ENCODE measurements at places on chromosomes 4 and X.
A peak's percentile ranks its signal among the peaks of the same experiment; 100 is the strongest.

- DNase-seq = no peak
Observed at GRCh38 chr4:90349636-90350035, 222.4 kb downstream of the CCSER1 start.

- DNase-seq = peak; percentile 28
Observed at GRCh38 chr4:79576429-79576753, 168.4 kb upstream of the GK2 start.

DNA sequence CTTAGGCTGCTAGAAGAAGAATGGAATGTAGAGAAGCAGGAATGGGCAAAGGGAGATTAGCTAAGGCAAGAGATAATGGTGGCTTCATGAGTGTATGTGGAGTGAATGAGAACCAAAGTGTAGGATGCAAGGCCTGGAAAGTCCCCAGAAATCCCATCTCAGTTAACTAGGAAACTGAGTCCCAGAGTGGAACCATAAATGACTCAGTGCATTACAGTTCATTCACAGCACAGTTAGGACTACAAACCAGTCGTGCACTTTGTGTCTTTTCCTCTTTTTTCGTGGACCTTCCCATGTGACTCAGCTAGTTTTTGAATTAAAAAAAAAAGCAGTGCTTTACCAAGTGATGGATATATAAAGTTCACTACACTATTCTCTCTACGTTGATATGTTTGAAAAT, 27.7 kb upstream of the REST start:
- DNase-seq = no peak

DNA sequence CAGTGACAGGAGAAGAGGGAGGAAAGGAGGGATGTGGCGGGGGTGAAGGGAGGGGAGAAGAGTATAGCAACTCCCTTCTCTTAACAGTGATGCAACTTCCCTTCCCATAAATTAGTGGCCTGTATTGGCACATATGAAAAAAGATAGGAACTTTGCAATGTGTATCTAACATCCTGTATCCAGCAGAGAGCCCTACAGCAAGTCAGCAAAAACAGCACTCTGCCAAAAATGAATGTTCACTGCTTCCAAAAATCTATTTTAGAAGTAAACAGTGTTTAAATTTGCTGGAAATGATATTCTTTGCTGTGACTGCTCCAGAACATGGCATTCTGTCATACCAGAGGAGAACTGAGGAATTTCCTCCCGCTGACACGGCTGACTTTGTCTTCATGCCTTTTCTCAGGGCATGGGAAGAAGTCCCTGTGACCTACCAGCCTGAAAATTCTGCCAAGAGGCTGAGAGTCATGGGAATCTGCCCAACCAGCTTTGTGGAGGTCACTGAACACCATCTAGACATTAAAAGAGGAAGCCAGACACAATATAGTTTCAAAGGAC, 343.4 kb upstream of the RASGEF1B start:
- no peak for DNase-seq

DNA sequence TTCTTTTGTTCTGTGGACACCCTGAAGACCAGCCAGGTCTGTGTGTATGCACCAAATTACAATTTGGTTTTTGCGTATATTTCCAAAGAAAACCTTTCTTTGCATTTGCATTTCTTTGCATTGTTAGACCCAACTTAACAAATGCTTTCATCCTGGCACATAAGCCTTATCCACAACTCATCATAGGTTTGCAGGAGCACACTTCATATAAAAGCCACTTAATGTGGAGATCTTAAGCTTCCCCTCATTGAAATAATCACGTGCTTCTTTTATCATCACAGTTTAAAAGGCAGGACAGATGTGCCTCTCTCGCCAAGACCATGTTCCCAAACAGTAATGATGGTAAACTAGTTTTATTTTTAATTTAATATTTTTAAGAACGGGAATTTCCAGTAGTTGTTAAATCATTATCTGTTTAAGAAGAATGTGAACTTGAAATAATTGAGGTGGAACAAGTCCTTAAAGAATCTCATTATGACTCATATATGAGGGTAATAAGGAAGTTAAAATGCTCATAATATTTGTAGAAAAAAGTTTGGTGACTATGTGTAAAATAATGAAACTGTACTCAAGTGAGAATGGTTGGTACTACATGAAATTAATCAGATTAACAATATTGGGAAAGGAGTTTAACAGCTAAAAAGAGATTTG, 65.5 kb downstream of the GLRA3 start:
- no peak for DNase-seq

DNA sequence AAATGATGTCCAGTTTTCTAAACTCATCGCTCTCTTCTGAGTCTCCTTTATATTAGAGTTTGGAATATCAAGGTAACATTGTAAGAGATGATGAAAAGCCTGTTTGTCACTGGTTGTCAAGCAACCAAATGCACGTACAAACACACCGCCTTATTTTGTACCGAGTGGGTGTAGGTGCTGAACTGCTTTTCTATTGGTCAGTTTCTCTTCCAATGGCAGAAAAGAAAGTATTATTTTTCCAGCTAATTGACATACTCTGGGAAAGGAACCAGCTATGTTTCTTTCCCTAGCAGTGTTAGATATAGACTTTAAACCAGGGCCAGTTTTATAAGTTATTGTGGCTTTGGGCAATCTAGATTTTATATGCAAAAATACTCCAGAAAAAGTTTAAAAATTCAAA, 6.6 kb upstream of the PPM1K start:
- DNase-seq = peak; percentile 10

GRCh38 chr4:45147866-45148265, 421.5 kb upstream of the GNPDA2 start:
- no peak for DNase-seq

- DNase-seq = no peak
Observed at GRCh38 chr4:16783119-16783518, 115.3 kb downstream of the LDB2 start.

GRCh38 chrX:2410279-2411020, 90.3 kb downstream of the DHRSX start:
- DNase-seq = no peak

GRCh38 chr4:88600176-88600838, 8.0 kb downstream of the HERC3 start:
- peak; percentile 47 for DNase-seq

DNA sequence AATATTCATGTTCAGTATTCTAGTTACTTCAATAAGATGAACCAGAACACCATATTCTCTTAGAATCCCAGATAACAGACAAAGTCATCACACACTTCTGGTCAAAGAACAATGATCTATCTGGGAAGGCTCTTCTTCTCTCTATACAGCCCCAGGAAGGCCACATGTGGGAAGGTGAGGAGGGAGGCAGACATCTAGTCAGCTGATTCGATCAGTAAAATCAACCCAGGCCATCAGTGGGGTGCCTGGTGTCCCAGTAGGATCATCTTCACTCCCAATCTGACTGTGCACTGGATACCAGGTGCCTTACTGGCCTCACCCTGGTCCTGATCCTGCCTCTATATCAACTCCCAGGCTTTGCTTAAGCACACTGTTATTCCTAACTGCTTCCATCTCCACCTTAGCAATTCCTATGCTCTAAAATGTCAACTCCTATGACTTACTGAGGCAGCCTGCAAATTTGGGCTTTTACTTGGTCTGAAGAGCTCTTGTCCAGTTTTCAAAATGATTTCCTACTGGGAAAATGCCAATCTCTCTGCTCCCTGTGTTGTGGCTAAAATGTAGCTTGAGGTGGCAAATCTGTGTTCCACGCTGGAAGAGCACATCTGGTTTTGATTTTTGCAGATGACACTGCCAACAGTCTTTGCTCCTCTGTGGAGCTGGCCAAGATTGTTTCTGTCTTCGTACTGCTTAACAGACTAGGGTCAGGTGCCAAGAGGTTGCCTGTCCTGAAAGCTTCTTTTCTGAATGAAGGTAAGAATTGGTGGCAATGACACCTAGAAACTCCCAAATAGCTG, 128.7 kb downstream of the MGST2 start:
- peak; percentile 85 for DNase-seq

- DNase-seq = no peak
Observed at GRCh38 chr4:8321771-8322170, 52.2 kb downstream of the HTRA3 start.

GRCh38 chr4:152528060-152528459, 7.8 kb downstream of the FBXW7 start:
- no peak for DNase-seq

DNA sequence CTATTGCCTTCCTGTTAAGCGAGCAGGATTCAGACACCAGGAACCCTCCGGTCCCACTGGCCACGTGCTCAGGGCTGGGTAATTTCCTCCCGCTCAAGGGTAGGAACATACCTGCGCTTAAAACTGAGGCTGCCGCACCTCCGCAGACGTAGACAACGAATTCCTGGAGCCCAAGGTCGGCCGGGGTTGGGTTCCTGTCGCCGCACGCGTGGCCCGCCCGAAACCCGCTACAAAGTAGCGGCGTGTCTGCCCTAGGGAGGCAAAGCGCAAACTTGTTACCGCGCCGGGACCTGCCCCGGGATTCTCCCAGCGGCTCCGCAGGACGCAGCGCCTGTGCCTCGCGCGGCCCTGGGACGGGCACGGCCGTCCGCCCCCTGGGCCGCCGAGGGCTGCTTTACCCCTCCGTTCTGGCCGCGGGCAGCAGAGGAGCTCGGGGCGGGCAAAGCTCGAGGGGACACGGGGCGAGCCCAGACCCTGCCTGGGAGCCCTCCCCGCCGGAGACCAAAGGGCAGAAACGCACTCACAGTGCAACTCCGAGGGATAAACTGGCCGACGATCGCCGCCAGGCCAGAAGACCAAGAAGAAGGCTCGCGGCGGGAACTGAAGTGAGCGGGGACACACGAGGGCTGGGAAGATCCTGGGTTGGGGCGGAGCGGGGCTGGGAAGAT, at the start of gene ERVMER34-1:
Gene ERVMER34-1 (minus strand): TSS at position 607 of the 668 bp plus-strand sequence. CDS start 5,905 bp downstream, outside the sequence.
- DNase-seq = peak; percentile 28

DNA sequence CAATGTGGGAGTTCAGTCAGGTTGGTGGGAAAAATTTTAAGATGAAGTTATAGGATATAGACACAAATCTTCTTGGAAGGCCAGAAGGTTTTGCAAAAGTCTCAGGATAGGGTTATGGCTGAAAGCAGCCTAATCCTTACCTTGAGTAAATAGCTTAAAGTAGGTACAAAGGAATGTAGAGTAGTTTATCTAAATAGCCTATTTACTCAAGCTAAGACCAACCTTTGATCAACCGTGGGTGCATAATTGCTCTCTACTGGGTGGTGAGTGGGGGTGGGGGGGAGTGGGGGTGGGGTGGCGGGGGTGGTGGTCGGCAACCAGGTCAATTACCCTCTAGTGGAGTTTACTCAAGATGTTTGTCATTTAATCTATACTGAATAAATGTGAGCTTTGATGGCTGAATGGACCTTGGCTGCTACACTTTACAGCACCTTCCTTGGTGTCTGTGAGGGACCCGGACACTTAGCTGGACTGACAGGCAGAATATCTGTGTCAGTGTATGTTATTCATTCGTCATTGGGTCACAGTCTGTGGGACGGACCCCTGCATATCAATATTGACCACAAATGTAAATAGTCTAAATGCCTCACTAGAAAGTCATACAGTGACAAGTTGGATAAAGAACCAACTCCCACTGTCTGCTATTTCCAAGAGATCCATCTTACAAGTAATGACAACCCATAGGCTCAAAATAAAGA, 545.7 kb upstream of the PABPC4L start:
- no peak for DNase-seq

- DNase-seq = no peak
Observed at GRCh38 chrX:38363046-38363445, 10.6 kb downstream of the OTC start.

GRCh38 chrX:67289055-67289499, 254.7 kb upstream of the AR start:
- no peak for DNase-seq

- no peak for DNase-seq
Observed at GRCh38 chr4:21664355-21664754, 284.2 kb downstream of the KCNIP4 start.

- no peak for DNase-seq
Observed at GRCh38 chrX:78957049-78957767, 12.0 kb downstream of the P2RY10 start.

GRCh38 chr4:30256116-30256832, 463.9 kb upstream of the PCDH7 start:
- no peak for DNase-seq

GRCh38 chr4:18388039-18388438, 366.5 kb upstream of the LCORL start:
- DNase-seq = no peak

- peak; percentile 11 for DNase-seq
Observed at GRCh38 chrX:53116101-53116500, 22.2 kb downstream of the KANTR start.

GRCh38 chr4:67550857-67551256, 5.6 kb upstream of the CENPC start:
- DNase-seq = no peak

DNA sequence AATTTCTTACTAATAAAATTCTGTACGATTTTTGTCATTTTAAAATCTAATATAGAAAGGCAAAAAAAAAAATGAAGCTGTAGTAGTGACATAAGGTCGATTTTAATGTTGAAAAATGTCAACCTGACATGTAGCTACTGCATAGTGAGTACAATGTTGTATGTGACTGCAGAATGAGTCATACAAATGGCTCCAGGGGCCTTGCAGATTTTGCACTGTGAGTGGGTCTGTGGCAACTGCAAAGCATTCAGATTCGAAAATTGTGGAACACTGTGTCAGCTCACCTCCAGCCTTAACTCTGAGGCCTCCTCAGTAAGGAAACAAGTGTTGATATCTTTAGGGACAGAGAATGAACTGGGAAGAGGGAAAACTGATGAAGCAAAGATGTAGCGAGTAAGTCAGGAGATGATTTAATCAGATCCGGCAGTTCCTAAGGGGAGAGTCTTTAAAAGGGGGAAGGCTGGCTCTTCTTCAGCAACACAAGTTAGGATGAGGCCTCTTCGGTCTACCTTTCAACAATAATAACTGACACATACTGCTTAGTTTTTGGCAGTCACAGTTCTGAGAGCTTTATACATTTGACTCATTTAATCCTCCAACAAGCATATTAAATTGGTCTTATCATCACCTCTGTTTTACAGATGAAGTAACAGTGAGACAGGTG, 24.9 kb downstream of the TKTL2 start:
- peak; percentile 4 for DNase-seq

DNA sequence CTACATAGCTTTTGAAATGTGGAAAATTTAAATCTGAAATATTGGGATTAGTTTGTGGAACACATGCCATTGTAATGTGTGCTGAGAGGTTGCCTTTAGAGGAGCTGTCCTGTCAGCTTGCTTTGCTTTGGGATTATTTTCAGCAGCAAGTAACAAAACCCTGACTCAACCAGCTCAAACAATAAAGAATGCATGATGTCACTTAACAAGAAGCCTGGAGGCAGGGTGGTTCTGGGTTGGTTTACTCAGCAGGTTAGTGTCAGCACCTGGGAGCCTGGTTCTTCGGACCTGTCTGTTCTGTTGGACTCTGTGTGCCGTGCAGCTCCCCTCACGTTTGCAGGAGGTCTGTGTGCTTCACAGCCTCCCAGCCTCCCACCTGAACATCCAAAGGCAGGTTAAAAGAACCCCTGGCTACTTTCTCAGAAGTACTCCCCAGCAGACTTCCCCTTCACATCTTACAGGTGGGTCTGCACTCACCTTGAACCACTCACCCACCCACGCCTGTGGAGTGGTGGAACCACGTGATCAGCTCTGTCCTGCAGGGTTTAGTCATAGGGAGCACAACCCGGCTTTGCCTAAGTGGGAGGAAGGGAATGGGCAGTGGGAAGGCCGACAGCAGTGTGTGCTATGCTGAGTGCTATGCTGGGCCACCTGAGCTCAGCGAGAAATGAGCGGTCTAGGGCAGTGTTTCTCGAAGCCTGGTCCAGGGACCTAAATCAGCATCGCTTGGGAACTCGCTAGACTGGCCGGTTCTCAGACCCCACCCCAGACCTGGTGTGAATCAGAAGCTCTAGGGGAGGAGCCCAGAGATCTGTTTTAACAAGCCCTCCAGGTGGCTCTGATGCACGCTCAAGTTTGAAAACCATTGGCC, 20.4 kb downstream of the TMEM131L start:
- peak; percentile 86 for DNase-seq

GRCh38 chr4:10061650-10062415, 40.5 kb upstream of the SLC2A9 start:
- DNase-seq = no peak

- no peak for DNase-seq
Observed at GRCh38 chrX:48789366-48790220, 3.2 kb downstream of the GATA1 start.
